ENCODE measurements at places on chromosomes 16 and 17.
A peak's percentile ranks its signal among the peaks of the same experiment; 100 is the strongest.

GRCh38 chr16:20942256-20942655 is 41.7 kb downstream of the LYRM1 start:
- DNase-seq: no peak

DNA sequence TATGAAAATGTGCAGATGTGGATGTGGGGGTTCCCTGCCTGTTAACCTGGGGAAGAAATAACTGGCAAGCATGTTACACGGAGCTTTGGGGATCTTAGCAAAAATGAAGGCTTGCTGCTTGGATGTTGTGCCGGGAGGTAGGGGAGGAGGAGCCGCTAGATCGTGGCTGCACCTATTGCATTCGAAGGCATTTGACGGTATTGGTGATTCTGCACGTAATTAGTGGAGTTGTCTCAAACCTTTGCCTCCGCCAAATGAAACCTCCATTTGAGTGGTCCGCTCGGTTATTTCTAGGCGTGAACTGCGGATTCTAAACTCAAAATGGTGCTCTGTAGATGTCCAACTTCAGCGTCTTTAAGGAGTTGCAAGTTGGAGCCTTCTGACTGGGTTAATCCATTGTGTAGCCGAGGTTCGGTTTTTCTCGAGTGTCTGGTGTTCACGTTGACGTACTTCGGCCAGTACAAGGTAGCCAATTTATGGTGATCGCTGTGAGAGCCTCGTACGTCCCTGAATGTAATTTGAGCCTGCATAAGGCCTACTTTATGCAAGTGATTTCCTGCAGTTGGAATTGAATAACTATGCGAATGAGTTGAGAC is 1.5 kb downstream of the TNRC6C start:
- DNase-seq: no peak

DNA sequence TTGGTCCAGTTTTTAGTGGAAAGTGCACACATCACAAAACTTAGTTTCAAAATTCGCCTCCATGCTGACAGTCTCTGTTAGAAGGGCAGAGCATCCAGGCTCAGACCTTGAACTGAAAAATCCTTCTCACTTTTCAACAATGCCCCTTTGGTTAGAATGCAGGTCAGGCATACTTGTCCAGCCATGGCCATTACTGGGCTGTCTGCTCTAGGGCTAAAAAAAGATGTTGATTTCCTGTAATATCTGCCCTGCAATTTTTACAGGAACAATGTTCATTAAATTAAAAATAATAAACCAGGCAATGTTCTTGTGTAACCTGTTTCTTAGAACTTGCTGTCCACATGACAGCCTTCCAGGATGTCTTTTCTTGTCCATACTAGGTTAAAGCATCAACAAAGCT is 122.4 kb downstream of the SNX11 start:
- no peak for DNase-seq

GRCh38 chr16:23840310-23840709 is 4.5 kb downstream of the PRKCB start:
- DNase-seq: no peak

DNA sequence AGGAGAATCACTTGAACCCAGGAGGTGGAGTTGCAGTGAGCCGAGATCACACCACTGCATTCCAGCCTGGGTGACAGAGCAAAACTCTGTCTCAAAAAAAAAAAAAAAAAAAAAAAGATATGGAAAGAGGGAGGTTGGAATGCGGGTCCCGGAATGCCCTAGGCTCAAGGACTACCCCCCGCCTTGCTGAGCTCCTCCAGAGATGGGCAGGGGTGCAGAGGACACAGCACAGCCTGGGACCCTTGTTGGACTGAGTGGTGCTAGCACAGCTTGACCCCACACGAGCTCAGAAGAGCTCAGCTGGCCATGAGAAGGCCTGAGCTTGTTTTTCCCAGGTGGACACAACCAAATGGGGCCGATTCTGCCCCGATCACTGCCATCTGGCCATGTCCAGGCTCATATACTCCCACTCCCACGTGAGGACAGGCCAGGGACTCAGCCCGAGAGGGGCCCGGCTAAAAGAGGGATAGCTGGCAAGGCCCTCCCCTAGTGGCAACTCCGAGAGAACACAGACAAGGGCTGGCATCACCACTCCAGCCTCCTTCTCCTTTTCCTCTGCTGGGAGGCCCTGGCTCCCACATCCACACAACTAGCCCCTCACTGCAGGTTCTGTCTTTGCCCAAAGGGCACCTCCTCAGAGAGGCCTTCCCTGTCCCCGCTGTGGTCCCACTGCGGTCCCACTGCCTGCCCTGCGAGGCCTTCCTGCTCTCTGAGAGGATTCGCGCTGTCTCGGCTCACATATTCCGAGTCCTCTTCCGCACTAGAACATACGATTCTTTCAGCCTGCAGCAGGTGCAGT is 11.0 kb downstream of the SGCA start:
- no peak for DNase-seq

DNA sequence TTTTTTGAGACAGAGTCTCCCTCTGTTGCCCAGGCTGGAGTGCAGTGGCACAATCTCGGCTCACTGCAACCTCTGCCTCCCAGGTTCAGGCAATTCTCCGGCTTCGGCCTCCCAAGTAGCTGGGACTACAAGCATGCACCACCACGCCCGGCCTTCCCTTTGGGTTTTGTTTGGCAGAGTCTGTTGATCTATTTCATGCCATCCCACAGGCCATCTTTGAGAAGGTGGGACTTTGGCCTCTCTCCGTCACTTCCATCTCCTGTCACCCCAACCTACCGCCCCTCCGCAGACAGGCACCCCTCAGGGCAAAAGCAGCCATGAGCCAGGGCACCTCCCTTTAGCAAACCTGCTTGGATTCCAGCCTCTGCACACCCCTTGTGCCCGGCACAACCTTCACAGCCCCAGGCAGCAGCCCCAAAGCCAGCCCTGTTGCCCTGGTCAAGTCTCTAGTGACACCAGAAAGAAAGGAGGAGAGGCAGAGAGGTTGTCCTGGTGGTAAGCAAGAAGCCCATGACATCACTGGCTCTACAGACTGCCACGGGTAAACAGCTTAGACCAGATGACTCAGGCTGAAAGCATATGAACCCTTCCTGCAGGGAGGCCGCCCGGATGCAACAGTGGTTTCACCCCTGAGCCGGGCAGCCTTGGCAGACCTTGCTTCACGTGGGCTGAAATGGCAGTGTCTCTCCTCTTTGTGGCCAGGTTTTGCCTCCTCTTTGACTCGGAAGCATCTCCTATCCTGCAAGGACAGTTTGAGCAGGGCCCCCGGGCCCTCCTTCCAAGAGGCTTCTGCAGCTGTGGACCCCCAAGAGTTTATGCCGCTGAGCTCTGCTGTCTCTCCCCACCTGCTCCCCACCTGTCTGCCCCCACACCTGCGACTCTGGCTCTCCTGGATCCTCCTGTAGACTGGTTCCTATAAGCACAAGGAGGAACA is 8.1 kb upstream of the TIMP2 start:
- DNase-seq: peak; percentile 96

DNA sequence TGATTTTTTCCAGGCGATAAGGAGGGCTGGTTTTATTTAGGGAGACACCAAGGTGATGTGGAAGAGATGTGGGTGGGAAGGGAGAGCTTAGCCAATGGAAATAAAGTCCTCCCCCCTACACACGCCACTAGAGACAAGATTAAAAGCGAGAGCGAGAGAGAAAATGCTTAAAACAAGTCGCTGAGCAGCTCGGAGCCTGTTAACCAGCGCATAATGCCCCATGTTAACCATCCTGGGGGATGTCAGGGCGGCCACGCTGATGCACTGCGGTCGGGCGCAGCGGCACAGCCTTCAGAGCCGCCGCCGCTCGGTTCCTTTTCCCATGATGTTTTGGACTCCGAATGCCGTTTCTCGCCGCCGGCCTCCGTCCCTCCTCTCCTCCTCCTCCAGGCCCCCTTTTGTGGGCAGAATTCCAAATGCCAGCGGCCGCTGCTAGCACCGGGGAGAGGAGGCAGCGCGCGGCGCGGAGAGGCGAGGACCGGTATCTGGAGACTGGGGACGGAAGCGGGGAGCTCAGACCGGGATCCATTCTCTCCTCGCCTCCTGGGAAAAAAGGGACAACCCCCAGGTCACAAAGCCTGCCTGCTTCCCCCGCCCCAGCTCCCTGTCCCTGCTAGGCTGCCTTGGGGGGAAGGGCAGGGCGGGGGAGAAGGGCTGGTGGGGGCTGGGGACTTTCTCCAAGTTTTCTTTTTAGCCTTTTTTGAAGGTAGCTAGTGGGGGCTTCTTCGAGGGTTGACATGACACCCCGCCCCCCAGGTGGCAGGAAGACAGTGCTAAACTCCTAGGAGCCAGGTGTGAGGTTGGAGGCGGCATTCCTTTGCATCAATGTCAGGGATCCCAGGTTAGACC is 98.1 kb upstream of the CCL2 start:
- DNase-seq: no peak

GRCh38 chr17:3551189-3551588 is 6.4 kb downstream of the TRPV3 start:
- no peak for DNase-seq

GRCh38 chr16:1132431-1132830 is 20.5 kb upstream of the CACNA1H start:
- DNase-seq: no peak

GRCh38 chr17:65556014-65556909 is 5.2 kb downstream of the AXIN2 start:
- DNase-seq: peak; percentile 56

- DNase-seq: peak; percentile 58
These were observed 18.3 kb downstream of the CDIPT start for GRCh38 chr16:29844575-29845331.

- no peak for DNase-seq
These were observed 119.4 kb downstream of the MGAT5B start for GRCh38 chr17:76987486-76988093.

DNA sequence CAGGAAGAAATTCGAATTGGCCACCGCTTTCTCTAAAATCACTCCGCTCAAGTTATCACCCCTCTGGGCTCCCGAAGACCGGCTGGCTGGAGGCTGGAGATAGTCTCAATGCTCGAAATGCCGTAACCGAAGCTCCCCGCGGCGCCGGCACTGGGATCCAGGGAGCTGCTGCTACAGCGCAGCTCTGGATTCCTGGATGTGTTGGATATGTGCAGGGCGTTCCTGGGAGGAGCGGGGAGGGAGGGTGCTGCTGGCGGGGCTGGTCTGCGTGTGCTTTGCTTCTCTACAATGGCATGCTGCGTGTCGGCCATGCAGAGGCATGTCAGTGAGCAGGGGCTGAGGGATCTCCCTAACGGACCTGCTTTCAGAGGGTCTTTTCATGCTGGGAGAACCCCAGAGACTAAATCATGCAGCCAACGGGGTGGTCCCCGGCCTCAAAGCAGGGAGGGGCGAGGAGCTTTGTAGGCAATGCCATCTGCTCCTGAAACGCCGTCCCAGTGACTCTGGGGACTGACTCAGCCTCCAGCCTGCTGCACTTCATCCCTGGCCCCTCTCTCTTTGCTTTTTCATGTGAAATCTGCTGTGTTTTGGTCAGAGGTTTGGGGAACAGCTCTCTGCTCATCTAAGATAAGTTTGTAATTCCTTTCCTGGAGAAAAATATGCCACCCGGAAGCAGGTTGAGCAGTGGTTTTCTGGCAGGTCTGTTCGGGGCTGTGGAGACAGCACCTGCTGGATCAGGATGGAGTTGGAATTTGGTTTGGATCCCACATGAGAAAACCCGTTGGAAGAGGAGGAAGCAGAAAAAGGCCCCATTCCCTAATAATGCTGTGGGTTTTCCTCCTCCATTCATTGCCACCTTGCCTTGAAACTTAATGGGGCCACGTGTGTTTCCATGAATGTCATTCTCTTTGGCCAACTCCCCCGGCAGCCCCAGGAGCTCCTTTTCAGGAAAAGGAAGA is 311.4 kb downstream of the SEC14L1 start:
- DNase-seq: peak; percentile 73

DNA sequence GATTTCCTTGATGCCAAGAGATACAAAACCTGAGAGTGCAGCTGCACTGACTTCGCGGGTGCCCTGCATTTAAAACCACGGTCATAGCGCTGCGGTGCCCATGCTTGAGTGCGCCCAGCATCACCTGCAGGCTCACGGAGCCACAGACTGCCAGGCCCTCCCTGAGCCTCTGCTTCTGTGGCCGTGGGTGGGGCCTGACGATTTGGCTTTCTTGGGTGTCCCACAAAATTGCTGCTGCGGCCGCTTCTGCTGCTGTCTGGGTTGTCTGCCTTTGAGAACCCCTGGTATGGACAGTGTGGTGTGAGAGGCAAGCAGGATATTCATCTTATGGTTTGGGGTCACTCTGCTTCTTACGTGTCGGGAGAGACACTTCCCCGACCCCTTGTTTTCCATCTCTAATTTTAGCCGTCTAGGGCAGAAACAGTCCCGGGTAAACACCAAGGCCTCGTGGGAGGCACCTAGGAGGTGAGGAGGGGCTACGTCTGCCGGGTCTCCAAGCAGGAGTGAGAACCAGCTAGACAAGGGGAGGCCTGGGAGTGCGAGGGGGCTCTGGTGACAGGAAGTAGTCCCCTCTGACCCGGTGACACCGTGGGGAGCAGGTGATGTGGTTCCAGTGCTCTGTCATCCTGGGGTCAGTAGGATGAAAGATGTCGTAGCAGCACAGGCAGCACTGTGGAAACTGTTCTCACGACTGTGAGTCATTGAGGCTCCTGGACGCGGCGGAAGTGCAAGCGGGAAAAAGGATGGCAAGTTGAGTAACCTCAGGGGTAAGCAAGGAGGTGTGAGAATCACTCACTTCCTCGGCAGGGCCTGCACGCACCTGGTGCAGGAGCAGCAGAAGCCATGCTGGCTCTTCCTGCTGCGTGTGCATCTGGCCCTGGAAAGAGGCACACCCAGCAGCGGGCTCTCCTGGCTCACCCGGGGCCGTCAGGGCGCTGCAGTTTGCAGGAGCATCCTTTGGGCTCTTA is 176.3 kb downstream of the RPTOR start:
- DNase-seq: peak; percentile 26

GRCh38 chr17:39636587-39636926 is 387 bp upstream of the STARD3 start:
- no peak for DNase-seq

- DNase-seq: no peak
These were observed 21.2 kb upstream of the LRRC37A start for GRCh38 chr17:46273541-46274236.

GRCh38 chr16:17053536-17054160 is 417.1 kb downstream of the XYLT1 start:
- DNase-seq: no peak

DNA sequence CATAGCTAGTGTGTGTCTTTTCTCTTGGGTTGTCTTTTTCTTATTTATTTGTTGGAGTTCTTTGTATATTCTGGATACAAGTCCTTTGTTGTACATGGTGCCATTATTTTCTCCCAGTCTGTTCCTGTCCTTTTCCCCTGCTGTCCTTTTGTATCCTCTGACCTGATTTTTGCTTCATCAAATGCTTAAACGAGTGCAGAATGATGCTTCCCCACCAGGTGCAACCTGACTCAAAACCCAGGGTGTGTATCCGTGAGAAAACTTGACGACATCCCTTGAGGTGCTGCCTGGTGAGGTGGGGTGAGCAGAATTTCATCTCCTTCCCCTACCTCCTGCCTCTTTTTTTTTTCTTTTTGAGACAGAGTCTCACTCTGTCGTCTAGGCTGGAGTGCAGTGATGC is 88.6 kb downstream of the NTN1 start:
- no peak for DNase-seq

GRCh38 chr16:54991525-54991924 is 60.9 kb downstream of the IRX5 start:
- DNase-seq: no peak

GRCh38 chr17:28404812-28405570 is 1.0 kb downstream of the SLC46A1 start:
- DNase-seq: no peak
